ENCODE measurements at places on chromosomes 11 and 22.
A peak's percentile ranks its signal among the peaks of the same experiment; 100 is the strongest.

- DNase-seq = peak; percentile 44
Observed at GRCh38 chr11:45181193-45181888, 34.9 kb downstream of the PRDM11 start.

- DNase-seq = no peak
Observed at GRCh38 chr22:29112121-29112520, 39.3 kb downstream of the KREMEN1 start.

DNA sequence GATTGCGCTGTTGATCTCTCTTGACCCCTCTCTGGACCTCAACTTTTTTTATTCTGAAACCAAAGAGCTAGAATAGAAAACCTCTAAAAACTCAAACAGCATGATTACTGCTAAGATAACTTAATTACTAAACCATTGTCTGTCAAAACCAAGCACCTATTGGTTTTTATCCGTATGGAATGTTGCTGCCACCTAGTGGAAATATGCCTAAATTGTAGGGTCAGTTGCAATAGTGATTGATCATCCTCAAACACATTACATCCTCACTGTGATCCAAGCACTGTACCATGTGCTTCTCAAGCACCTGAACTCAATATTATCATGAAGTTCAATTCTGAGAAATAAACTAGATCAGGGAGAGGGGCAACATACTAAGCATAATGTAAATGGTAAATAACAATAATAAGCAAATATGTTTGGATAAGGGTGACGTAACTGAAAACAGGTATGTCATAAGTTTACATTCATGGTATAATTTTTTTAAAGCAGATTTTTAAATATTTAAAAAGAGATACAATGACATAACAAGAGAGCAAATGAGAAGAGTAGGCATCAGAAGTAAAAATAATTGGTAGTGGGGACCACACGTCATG, 3.8 kb upstream of the OR5A2 start:
- DNase-seq = peak; percentile 82

DNA sequence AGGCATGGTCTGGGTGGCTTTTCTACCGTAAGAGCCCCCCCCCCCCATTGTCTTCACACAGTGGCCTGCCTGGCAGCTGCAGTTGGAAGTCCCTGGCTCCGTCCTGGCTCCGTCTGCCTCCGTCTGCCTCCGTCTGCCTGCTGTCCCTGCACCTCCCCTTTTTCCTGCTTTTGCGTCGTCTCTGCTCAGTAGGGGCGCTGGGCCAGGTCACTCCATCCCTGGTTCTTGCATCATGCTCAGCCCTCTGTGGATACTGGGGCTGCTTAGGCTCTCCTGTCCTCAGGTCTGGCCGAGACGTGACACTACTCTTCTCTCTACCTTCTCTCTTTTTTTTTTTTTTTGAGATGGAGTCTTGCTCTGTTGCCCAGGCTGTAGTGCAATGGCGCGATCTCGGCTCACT, 27.8 kb downstream of the AP2A2 start:
- no peak for DNase-seq

DNA sequence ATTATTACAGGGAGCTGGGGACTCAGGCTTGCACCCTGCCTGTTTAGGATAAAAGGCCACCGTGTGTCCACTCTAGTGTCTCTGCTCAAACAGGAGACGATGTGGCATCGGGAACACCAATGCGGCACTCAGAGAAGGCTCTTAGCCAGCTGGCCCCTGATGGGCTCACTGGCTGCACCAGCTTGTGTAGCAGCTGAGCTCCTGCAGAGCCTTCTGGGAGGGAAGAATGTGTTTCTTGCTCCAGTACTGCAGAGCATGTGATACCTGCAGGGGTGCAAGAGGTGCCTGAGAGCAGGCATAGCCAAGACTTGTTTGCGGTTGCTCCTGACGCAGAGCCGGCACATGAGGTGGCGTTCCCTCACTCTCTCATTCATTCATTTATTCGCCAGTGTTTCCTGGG, 44.4 kb upstream of the KCNQ1OT1 start:
- no peak for DNase-seq

DNA sequence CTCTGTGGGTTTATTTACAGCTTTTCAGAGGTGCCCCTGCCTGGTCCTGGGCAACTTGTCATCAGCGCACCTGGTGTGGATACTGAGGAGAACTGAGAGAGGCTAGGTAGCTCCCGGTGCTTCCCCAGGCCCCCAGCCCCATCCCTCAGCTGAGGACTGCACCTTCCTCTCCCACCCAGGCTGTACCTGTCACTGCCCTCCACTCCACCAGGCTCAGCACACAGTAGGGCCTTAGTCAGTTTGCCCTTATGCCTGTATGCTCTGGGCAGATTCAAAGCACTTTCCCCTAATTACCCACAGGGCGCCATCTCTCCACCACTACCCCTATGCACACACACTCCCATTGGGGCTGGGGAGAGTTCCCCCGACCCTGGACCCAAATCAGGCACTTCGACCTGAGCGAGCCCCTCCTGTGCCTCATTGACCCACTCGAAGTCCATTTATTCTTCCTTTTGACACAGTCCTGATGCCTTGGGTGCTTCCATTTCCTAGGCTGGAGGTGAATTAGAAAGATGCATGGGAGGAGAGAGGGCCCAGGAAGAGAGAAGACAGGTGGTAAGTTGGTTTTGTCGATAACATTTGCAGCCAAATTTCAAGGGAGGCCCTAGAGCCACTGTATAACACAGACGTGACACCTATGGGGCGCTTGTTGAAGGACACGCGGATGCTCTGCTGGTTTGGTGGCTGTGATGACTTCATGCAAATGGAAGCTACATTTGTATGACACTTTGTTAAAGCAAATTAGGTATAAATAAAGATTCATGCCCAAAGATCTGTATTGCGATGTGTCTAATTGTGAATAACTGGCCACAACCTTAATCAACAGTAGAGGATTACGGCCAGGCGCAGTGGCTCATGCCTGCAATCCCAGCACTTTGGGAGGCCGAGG, 13.8 kb upstream of the PICK1 start:
- DNase-seq = no peak

DNA sequence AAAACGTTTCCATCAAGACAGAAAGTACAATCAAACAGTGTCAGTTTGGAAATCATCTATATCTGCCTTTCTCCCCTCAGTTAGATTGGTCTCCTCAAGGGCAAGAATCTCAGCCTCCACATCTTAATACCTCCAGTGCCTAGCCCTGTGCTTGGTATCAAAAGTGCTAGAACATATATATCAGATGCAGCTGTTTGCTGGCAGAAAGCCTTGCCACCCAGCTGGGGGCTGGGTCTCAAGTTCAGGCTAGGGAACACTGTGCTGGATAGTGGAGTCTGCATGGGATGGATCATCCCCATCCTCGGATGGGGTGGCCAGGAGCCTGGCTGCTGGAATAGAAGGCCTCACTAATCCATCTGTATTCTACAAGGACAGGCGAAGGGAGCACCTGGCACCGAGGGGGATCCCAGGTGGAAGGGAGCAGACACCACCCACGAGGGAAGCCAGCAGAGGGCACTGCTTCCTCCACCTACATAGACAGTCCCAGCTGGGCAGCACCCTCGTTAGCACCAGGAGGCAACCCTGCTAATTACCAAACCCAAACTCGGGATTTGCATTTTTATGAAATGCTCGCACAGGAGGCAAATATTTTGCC, 602.2 kb downstream of the BUD13 start:
- peak; percentile 43 for DNase-seq

DNA sequence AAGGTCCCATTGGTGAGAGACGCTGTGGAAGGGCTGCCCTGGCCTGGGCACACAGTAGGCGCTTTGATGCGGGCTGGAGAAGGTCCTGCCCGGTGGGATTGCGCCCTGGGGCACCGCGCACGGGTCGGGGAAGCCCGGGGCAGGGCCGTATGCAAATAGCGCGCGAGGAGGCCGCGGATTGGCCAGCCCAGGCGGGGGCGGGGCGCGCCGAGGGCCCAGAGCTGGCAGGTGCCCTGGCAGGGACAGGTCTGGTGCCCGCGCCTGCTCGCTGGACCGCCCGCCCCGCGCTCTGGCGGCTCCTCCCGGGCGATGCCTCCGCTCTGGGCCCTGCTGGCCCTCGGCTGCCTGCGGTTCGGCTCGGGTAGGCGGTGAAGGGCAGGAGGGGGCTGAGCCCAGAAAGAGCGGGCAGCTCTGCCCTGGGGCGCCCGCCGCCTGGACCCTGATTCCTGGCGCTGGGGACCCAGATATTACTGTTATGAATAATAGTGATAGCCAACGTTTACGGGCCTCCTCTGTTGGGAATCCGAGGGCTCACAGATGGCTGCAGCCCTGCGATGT, at the start of gene UPK3A:
TSS of gene UPK3A (plus strand) at position 245 of the 558 bp plus-strand sequence. CDS start at position 310, 65 bp downstream.
- peak; percentile 92 for DNase-seq

DNA sequence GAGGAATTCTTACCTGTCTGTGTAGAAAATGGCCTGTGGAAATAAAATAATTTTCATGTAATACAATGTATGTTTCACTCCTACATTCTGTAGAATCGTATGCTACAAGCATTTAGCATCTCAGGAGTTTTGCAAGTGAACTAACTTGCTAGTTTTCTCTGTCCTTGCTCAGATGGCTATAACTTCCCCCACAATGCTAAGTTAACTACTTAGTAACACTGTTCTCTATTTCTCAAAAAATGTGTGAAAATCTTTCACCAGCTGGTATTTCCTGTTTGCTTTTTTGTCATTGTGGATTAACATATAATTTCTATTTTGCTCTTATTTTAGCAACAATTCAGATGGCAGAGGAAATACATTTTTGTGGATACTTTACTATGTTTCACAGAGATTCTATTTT, 4.4 kb downstream of the OR4S2 start:
- DNase-seq = no peak

- no peak for DNase-seq
Observed at GRCh38 chr11:72005347-72006260, 6.9 kb downstream of the IL18BP start.

GRCh38 chr11:130050257-130050656, 19.4 kb upstream of the APLP2 start:
- no peak for DNase-seq

GRCh38 chr22:27462190-27462589, 339.4 kb downstream of the MN1 start:
- no peak for DNase-seq

DNA sequence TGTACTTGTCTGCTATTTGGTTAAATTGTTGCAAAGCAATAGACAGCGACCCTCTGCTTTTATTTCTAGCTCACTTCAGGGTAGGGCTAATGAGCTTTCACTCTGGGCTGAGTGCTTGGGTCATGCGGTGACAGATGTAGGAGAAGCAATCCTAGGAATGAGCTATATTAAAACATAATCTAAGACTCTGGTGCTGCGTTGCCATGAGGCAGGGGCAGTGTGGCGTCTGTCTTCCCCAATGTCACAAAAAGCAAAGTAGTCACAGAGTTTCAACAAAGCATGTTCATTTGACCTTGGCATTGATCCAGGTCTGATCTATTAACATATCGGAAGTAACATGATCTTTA, 55.5 kb upstream of the GRAMD1B start:
- no peak for DNase-seq

DNA sequence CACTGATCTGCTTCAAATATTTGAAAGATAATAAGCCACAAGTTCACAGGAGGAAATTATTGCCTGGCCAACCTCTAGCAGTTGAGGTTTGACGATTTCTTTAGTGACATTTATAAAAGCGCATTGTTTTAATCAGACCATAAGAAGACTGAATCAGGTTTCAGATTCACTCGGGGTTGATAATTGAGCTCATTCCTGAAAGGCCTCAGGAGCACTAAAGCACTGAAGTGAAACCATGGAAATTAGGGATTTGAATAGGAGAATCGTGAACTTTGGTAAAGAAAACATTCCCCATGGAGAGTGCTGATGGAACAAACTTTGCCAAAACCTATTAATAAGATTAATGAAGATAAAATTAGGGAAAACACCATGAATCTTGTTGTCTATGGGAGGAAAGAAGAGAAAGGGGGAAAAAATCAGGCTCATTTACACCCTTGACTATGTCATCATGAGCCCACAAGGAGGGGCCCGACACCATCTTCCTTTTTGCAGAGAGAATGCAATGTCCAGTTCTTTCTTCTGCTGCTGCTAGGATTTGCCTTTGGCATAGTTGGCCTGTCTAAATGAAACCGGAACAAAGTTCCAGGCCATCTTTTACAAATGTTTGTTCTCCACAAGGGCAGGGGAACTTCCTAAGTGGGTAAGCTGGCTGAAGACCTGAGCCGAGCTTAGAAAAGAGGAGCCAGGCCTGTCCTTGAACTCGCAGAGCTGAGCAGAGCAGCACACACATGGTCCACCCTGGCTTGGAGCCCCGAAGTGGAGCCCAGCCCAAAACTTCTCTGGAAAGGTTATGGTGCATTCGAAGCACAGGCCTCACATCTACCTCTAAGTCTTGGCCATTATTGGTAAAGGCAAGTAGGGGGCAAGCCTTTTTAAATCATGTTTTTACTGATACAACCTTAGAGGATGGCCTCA, 56.1 kb upstream of the EIF3M start:
- DNase-seq = no peak

DNA sequence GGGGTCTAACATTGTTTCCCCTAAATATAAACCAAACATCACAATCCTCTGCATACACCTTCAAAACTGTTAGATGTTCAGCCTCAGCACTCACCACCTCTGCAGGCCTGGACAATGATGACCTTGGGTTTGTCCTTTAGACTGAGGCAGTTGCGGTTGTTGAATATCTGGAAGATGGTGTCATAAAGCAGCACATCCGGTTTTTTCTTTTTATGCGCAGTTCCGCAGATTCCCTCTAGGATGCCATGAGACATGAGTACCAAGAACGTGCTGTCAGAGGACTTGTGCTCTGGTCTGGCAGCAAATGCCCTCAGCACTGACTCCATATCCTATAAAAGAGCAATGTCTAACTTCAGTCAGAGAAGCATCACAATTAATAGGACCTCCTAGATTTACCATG, 22.8 kb downstream of the CASP5 start:
- DNase-seq = peak; percentile 50

DNA sequence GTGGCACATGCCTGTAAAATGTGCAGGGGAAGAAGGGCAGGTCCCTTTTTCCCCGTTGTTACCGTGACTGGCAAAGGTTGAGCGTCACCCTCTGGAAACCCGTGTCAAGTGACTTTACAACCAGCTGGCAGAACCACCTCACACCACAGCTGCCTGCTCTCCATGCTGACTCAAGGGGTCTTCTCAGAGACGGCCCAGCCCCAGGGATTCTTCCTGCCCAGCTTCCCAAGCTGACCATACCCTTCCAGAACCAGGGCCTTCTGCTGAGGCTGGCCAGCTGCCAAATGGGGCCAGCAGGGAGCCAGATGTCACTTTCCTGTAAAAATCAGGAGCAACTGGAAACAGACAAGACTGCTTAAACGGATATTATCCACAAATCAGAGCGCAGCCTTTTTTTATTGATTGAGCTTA, 6.3 kb downstream of the PC start:
- no peak for DNase-seq

- DNase-seq = no peak
Observed at GRCh38 chr22:49777569-49778249, 50.0 kb downstream of the BRD1 start.

Measured in GM23338 (cell line).